Forelimb muscle (tissue), 1 donor: ENCODE measurements at places on chromosomes 6 and 20. TPM values are rescaled to one million over a fixed set of nuclear protein-coding genes. Genes with fewer than 3 reads are reported as not detected.

FGD2 gene
- 3.8 TPM for polyA plus RNA-seq

ATXN1 gene
- 14.7 TPM for polyA plus RNA-seq

ARMC12 gene
- polyA plus RNA-seq: 0.96 TPM

CFB gene
- polyA plus RNA-seq: 1.0 TPM

TRIM10 gene
- 0.48 TPM for polyA plus RNA-seq

KCNK5 gene
- polyA plus RNA-seq: 1.5 TPM

UTRN gene
- polyA plus RNA-seq: 52.2 TPM

SGK2 gene
- 1.7 TPM for polyA plus RNA-seq

SS18L1 gene
- polyA plus RNA-seq: 17.4 TPM

MAP7 gene
- 0.28 TPM for polyA plus RNA-seq

ARMH2 gene
- not detected for polyA plus RNA-seq

ARG1 gene
- 0.44 TPM for polyA plus RNA-seq

MYB gene
- polyA plus RNA-seq: 0.77 TPM

MCM8 gene
- polyA plus RNA-seq: 8.3 TPM

PRND gene
- 44.4 TPM for polyA plus RNA-seq

CTCFL gene
- polyA plus RNA-seq: 0.22 TPM

SLC52A3 gene
- 0.24 TPM for polyA plus RNA-seq

BMP2 gene
- 1.8 TPM for polyA plus RNA-seq

KHDRBS2 gene
- polyA plus RNA-seq: 0.18 TPM

IRF4 gene
- 0.65 TPM for polyA plus RNA-seq

TRMT6 gene
- 11.1 TPM for polyA plus RNA-seq

EYS gene
- polyA plus RNA-seq: 0.47 TPM

CTAGE9 gene
- 0.10 TPM for polyA plus RNA-seq

FNDC11 gene
- polyA plus RNA-seq: 0.13 TPM

SPACA1 gene
- polyA plus RNA-seq: not detected

MSH5 gene
- polyA plus RNA-seq: 14.2 TPM

HTR1B gene
- polyA plus RNA-seq: 0.11 TPM

C20orf202 gene
- polyA plus RNA-seq: 0.39 TPM

TOX2 gene
- 2.3 TPM for polyA plus RNA-seq

SPATS1 gene
- not detected for polyA plus RNA-seq

LY6G6C gene
- polyA plus RNA-seq: 0.62 TPM

PEX6 gene
- polyA plus RNA-seq: 15.0 TPM

SLC12A5 gene
- polyA plus RNA-seq: 0.52 TPM

SRSF6 gene
- 168 TPM for polyA plus RNA-seq

IMPG1 gene
- polyA plus RNA-seq: 0.48 TPM

EEF1A2 gene
- 1,049 TPM for polyA plus RNA-seq

ZNF217 gene
- 12.4 TPM for polyA plus RNA-seq

NOX3 gene
- polyA plus RNA-seq: not detected

GRM4 gene
- polyA plus RNA-seq: 2.2 TPM

SMOC2 gene
- polyA plus RNA-seq: 74.8 TPM

WFDC10B gene
- not detected for polyA plus RNA-seq

CAGE1 gene
- 0.10 TPM for polyA plus RNA-seq

DEF6 gene
- 4.9 TPM for polyA plus RNA-seq

SLC26A8 gene
- 0.22 TPM for polyA plus RNA-seq
